ENCODE measurements at places on chromosomes 1 and 21.

DNA sequence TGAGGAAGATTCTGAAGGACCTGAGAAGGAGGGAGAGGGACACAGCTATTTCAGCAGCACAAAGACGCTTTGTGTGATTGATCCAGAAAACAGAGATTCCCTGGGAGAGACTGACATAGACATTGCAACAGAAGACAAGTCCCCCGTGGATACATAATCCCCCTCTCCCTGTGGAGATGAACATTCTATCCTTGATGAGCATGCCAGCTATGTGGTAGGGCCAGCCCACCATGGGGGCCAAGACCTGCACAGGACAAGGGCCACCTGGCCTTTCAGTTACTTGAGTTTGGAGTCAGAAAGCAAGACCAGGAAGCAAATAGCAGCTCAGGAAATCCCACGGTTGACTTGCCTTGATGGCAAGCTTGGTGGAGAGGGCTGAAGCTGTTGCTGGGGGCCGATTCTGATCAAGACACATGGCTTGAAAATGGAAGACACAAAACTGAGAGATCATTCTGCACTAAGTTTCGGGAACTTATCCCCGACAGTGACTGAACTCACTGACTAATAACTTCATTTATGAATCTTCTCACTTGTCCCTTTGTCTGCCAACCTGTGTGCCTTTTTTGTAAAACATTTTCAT, 161.3 kb upstream of the SGIP1 start:
- DNase-seq = no peak

GRCh38 chr1:154567386-154568156, at the start of gene CHRNB2:
CHRNB2 (plus strand) TSS chr1:154567778; CDS start chr1:154568045, 267 bp downstream.
- DNase-seq = peak; percentile 68

DNA sequence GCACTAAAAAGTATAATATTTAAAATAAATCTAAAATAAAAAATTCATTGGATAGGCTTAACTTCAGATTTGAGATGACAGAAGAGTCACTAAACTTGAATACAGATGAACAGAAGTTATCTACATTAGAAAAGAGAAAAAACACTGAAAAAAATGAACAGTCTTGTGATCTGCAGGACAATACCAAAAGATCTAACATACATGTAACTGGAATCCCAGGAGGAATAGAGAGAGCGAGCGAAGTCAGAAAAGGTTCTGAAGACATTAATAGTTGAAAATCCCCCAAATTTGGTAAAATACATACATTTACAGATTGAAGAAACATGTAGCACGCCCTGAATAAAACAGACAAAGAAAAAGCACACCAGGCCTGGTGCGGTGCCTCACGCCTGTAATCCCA, 21.2 kb downstream of the B3GALNT2 start:
- no peak for DNase-seq

GRCh38 chr1:15251857-15252835, 5.1 kb downstream of the FHAD1 start:
- DNase-seq = no peak

GRCh38 chr1:22133247-22133930, 9.5 kb downstream of the WNT4 start:
- no peak for DNase-seq

DNA sequence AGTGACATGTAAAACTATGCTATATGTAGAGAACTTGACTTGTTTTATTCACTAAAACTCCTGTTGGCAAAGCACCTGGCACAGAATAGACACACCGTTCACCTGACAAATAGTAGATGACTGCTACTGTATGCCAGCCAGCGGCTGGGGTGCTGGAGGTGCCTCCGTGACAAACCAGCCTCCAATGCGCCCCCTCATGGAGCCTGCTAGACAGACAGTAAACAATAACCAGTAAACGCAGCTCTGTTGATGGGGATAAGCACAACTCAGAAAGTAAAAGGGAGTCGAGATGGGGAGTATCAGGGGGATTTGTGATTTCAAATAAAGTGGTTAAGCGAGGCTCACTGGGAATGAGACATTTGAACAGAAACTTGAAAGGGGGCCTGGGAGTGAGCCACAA, 107.2 kb downstream of the PRDM2 start:
- DNase-seq = no peak

DNA sequence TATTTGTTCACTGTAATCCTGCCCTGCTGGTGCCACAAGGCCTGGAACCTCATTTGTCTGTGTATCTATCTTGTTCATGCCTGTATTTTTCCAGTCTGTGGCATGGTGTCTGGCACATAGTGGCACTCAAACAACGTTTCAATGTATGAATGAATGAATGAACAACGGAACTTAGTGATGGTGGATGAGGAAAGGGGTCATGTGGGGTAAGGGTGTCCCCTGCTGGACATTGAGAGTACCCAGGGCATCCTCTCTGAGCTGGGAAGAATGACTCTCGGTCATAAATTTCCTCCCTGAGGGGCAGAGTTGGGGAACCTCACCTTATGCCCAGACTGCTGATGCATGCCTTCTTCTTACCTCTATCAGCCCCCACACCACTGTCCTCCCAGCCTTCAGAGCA, 18.9 kb upstream of the ZNF683 start:
- peak; percentile 45 for DNase-seq

- DNase-seq = peak; percentile 13
Observed at GRCh38 chr1:232435729-232436128, 194.2 kb downstream of the SIPA1L2 start.

GRCh38 chr1:38123356-38124135, 77.0 kb upstream of the POU3F1 start:
- no peak for DNase-seq

- peak; percentile 63 for DNase-seq
Observed at GRCh38 chr1:20476265-20477038, 9.6 kb downstream of the CAMK2N1 start.

All from foreskin fibroblast (primary cell).